ENCODE measurements at places on chromosomes 16 and 17.

DNA sequence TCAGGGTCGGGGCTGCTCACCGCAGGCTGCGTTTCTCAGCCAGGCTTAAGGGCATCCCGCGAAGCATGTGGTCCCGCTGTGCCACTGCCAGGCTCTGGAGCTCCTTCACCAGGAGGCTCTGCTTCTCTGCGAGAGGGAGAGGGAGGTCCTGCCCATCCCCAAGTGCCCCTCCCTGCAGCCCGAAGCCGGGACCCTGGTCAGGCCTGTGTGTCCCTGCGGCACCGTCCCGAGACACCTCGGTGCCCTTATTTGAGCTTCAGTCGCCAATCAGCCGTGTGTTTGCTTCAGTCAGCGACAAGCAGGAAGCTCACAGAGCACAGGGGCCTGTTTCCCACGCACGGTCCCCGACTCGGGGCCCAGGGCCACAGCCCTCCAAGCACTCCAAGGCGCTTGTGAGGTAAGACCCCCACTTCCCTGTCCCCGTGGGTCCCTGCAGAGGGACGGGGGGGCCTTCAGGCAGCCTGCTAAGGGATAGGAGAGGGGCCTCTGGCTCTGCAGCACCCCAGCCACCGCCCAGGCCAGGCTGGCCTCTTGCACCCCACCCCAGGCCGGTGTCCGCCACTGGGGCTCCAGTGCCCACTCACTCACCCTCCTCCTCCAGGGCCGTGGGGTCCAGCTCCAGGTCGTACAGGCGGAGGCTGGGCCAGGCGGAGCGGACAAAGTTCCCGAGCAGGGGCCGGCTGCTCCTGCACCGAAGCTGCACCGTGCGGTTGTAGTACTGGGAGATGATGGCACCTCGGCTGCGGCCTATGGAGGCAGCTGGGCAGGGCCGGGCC lies 3.2 kb downstream of the TMC6 start:
- DNase-seq: no peak

- peak; percentile 12 for DNase-seq
Measured at GRCh38 chr17:59038734-59039133, 67.9 kb downstream of the TRIM37 start.

- no peak for DNase-seq
Measured at GRCh38 chr16:29000019-29000418, 15.2 kb downstream of the LAT start.

GRCh38 chr17:77194179-77194578 lies 53.4 kb downstream of the SEC14L1 start:
- no peak for DNase-seq

- DNase-seq: no peak
Measured at GRCh38 chr16:47734987-47735594, 274.0 kb downstream of the PHKB start.

- no peak for DNase-seq
Measured at GRCh38 chr16:78778101-78779004, 678.9 kb downstream of the WWOX start.

GRCh38 chr16:81429045-81429521 lies 15.5 kb upstream of the CMIP start:
- no peak for DNase-seq

- DNase-seq: no peak
Measured at GRCh38 chr16:84648595-84649510, 542 bp downstream of the KLHL36 start.
